ENCODE measurements at places on chromosomes 4 and X. TPM values are rescaled to one million over a fixed set of nuclear protein-coding genes. Genes with fewer than 3 reads are reported as not detected.

Gene GK2
- not detected for total RNA-seq

Gene CT45A2
- not detected for total RNA-seq

DNA sequence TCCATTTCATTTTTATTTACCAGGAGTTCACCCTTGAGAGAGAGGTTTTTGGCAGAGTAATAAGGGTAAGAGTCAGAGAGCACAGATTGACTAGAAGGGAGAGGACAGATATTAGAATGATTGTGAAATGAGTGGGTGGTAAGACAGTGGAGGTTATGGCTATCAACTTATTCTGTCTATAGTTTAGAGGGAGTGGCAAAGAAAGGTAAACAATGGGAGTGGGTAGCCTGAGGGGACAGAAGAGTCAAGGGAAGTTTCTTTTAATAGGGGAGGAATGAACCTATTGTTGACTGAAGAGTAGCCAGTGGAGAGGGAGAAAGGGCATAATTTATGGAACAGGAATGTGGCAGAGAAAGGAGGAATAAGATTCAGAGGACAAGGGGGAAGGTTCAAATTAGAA lies 186.5 kb upstream of the NRK start:
- no peak for DNase-seq

DNA sequence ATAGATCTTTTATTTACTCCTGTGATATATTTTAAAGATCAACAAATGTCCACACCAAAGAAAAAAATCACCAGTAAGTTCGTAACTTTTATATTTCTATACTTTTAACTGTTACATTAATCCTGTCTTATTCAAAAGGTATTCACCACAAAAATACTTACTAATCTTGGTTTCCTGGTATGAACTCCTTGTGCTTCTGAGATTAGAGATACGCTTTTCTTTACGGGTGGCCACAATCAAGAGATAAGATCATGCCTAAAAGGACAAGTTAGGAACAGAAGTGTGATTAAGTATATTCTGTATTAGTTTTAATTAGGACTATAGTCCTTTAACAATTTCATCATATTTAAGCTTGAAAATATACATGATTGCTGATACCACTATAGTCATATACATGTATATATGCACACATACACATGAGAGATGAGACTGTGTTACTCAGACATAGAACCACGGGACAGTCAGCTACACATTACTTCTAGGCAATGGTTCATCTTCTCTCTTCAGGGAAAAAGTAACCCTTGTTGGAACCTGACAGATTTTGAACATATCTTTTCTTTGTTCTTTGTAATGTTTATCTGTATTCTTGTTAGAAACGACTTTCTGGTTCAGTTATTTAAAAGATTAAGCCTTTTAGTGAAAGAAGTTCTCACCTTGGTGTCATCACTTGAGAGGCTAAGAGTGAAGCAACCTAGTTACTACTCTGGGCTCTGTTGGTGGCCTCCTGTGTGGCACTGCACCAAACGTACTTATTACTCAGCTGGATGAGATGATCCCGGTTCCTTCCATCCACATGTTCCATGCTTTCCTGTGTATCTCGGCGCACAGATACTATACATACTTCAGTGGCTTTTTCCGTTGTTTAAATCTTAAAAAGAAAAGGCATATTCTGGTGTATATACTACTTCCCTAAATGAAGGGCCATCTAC lies 146.1 kb downstream of the CBR4 start:
- no peak for DNase-seq

DNA sequence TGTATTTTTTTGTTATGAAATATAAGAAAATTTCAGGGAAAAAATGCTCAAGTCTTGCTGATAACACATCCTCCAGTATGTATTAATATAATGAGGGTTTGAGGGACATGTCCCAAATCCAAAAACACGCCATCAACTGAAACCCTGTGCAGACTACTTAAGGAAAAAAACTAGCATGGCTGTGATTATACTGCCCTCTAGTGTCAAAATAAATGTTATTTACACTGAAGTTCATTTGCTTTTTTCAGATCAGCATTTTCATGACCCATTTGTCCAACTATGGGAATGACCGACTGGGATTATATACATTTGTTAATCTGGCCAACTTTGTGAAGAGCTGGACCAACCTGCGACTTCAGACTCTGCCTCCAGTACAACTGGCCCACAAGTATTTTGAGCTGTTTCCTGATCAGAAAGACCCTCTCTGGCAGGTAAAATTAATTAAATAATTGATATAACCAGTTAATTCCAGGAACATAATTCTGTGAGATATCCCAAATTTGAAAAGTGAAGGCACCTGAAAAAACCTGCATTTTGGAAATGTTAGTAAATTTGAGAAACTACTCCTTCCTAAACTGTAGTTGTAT lies 128.5 kb downstream of the PRSS12 start:
- peak; percentile 62 for DNase-seq

Measured in glomerular endothelial cell (primary cell).